ENCODE measurements at places on chromosomes 5 and 9.

DNA sequence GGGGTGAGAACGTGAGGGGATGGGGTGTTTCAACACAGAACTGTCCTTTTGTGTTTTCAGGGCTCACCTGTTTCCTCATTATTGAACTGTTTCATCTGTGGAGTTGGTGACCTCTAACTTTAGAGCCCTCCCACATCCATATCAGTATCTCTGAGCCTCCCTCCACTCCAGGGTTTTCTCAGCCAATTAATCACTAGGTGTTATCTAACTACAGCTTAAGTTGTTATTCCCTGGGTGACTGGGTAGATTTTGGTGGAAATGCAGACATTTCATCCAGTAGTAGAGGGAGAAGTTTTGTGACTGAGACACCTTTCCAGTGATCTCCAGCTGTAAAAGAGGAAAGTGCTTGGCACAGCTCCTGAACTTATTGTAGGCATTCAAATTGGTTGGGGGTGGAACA is 23.7 kb downstream of the PPP3R2 start:
- H3K4me3 ChIP-seq, result no peak overlapping the region
- no peak overlapping the region for H3K27ac ChIP-seq
- peaks cover 29% of the 10 kb centered on the region for H3K4me1 ChIP-seq
- no peaks in the 10 kb centered on the region for H3K36me3 ChIP-seq
- no peaks in the 10 kb centered on the region for H3K27me3 ChIP-seq

GRCh38 chr5:169615561-169615960 is 21.5 kb upstream of the DOCK2 start:
- no peaks in the 10 kb centered on the region for H3K4me1 ChIP-seq
- H3K27me3 ChIP-seq, result no peaks in the 10 kb centered on the region
- DNase-seq, result no peak
- H3K27ac ChIP-seq, result no peak overlapping the region
- no peaks in the 10 kb centered on the region for H3K36me3 ChIP-seq

DNA sequence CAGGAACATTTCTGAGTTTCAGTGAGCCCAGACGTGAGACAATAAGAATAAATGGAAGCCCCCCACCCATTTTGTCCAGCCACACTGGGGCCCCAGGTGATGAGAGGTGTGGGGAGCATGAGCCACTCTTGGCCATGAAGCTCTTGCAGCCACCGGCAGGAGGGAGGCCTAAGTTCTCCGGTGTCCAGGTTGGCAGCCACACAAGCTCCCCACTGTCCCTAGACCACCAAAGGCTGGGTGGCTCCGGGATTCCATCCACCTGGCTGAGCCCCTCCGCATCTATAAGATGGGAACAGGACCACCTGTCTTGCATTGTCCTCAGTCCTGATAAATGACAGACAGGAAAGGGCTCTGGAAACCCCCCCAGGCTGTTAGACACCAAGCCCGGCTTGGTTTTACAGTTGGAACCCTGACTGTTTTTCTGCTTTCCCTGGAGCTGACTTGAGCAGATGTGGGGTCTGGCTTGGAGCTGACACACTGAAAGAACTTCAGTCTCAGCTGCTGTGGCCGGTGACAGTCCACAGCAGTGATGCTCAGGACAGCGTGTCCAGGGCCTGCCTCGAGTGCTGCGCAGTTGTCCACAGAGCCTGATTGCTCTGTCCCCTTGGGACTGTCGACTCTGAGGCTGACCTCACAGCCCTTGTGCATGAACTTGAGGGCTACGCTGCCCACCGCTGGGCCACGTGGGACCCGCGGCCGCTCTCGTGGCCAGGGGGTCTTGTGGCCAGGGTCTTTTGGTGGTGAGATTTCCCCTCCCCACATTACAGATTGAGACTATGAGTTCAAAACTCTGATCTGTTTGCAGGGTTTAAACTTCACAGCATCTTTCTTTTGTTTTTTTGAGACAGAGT is 74.8 kb downstream of the PSMB7 start:
- no peak overlapping the region for H3K27ac ChIP-seq

- no peaks in the 10 kb centered on the region for H3K4me1 ChIP-seq
- no peaks in the 10 kb centered on the region for H3K27me3 ChIP-seq
- H3K4me3 ChIP-seq, result no peak overlapping the region
- H3K36me3 ChIP-seq, result no peaks in the 10 kb centered on the region
- no peak for DNase-seq
- no peak overlapping the region for H3K27ac ChIP-seq
These were observed 100.8 kb downstream of the FBXL17 start for GRCh38 chr5:108280960-108281569.

- no peak for DNase-seq
- no peaks in the 10 kb centered on the region for H3K36me3 ChIP-seq
- no peaks in the 10 kb centered on the region for H3K4me1 ChIP-seq
- H3K27me3 ChIP-seq, result no peaks in the 10 kb centered on the region
These were observed 68.6 kb upstream of the CKMT2 start for GRCh38 chr5:81164476-81164875.

GRCh38 chr5:41831155-41831554 is 39.1 kb downstream of the OXCT1 start:
- H3K27ac ChIP-seq, result no peak overlapping the region
- H3K36me3 ChIP-seq, result peaks cover 25% of the 10 kb centered on the region
- H3K4me3 ChIP-seq, result no peak overlapping the region
- DNase-seq, result no peak
- no peaks in the 10 kb centered on the region for H3K4me1 ChIP-seq

GRCh38 chr9:794386-794785 is 47.1 kb upstream of the DMRT1 start:
- no peaks in the 10 kb centered on the region for H3K4me1 ChIP-seq
- H3K36me3 ChIP-seq, result no peaks in the 10 kb centered on the region
- no peak overlapping the region for H3K4me3 ChIP-seq
- H3K27me3 ChIP-seq, result no peaks in the 10 kb centered on the region

GRCh38 chr5:15383021-15383420 is 117.0 kb upstream of the FBXL7 start:
- DNase-seq, result no peak
- H3K27ac ChIP-seq, result no peak overlapping the region
- no peaks in the 10 kb centered on the region for H3K4me1 ChIP-seq
- no peaks in the 10 kb centered on the region for H3K27me3 ChIP-seq
- no peak overlapping the region for H3K4me3 ChIP-seq

DNA sequence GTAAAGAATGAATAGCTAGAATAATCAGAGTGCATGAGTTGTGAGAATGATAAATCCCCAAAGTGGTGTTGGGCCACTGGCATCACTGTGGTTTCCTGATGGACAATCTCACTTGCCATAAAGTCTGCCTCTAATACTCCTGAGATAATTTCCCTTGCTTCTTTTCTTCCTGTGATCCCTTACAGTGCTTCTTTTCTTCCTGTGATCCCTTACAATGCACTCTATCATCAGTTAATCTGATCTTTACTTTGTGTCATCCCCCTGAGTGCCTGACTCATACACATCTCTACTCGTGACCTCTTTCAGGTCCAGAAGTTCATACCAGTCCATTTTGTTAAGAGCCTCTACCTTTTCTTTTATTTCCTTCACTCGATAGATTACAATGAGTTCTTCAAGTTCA is 418.3 kb downstream of the HCN1 start:
- DNase-seq, result no peak
- no peaks in the 10 kb centered on the region for H3K27me3 ChIP-seq
- no peaks in the 10 kb centered on the region for H3K4me1 ChIP-seq
- no peak overlapping the region for H3K27ac ChIP-seq
- no peaks in the 10 kb centered on the region for H3K36me3 ChIP-seq
- H3K4me3 ChIP-seq, result no peak overlapping the region

GRCh38 chr5:5588887-5589826 is 166.7 kb downstream of the ICE1 start:
- H3K36me3 ChIP-seq, result no peaks in the 10 kb centered on the region
- no peaks in the 10 kb centered on the region for H3K4me1 ChIP-seq
- DNase-seq, result no peak
- H3K27ac ChIP-seq, result no peak overlapping the region
- H3K4me3 ChIP-seq, result no peak overlapping the region

- H3K4me3 ChIP-seq, result no peak overlapping the region
- H3K27ac ChIP-seq, result no peak overlapping the region
- no peaks in the 10 kb centered on the region for H3K36me3 ChIP-seq
- no peaks in the 10 kb centered on the region for H3K4me1 ChIP-seq
- DNase-seq, result no peak
- peaks cover 4% of the 10 kb centered on the region for H3K27me3 ChIP-seq
These were observed 33.4 kb downstream of the MAP1B start for GRCh38 chr5:72140711-72141110.

GRCh38 chr9:37284636-37285035 is 137.9 kb upstream of the GRHPR start:
- no peaks in the 10 kb centered on the region for H3K27me3 ChIP-seq
- no peak overlapping the region for H3K27ac ChIP-seq
- no peaks in the 10 kb centered on the region for H3K4me1 ChIP-seq

GRCh38 chr5:67942421-67942820 is 273.1 kb upstream of the PIK3R1 start:
- H3K4me3 ChIP-seq, result no peak overlapping the region
- no peaks in the 10 kb centered on the region for H3K4me1 ChIP-seq
- H3K36me3 ChIP-seq, result no peaks in the 10 kb centered on the region
- no peak for DNase-seq
- H3K27ac ChIP-seq, result no peak overlapping the region

DNA sequence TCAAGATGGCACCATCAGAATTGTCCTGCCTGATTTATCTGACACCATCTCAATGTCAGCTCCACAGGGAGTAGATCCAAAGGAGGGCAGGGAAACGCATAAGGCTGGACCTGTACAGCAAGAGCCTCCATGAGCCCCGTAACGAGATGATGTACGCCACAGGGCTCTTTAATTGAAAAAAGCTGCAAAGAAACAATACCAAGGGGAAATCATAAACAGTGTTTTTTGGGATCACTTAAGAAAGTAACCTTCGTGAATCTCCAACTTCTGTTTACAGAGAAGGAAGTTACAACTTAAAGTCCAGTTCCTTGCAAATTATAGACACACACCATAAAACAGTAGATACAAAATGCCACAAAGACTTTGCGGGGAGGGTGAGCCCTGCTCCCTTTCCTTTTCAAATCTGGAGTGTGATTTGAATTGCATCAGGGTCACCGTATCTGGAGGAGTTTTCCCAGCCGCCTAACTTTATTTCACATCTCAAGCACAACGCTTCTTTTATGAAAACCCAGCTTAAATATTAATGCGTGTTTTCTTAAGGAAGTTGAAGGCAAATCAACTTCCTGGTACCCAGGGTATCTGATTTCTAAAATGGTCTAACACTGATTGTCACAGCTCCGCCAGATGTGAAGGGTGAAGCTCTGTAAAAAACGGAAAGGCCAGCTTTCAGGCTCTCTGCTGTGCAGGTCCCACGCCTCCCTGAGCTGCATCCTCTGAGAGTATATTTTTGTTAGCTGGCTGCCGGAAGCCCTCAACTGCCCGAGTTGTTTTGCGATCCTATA is 88.9 kb downstream of the EBF1 start:
- DNase-seq, result no peak
- no peak overlapping the region for H3K4me3 ChIP-seq
- no peak overlapping the region for H3K27ac ChIP-seq
- no peaks in the 10 kb centered on the region for H3K4me1 ChIP-seq

GRCh38 chr5:33223563-33224284 is 217.0 kb upstream of the TARS1 start:
- H3K27me3 ChIP-seq, result no peaks in the 10 kb centered on the region
- DNase-seq, result no peak
- no peak overlapping the region for H3K4me3 ChIP-seq

- H3K4me3 ChIP-seq, result no peak overlapping the region
- DNase-seq, result no peak
- H3K27me3 ChIP-seq, result no peaks in the 10 kb centered on the region
- H3K36me3 ChIP-seq, result no peaks in the 10 kb centered on the region
These were observed 147.5 kb downstream of the CSNK1G3 start for GRCh38 chr5:123659495-123659894.

DNA sequence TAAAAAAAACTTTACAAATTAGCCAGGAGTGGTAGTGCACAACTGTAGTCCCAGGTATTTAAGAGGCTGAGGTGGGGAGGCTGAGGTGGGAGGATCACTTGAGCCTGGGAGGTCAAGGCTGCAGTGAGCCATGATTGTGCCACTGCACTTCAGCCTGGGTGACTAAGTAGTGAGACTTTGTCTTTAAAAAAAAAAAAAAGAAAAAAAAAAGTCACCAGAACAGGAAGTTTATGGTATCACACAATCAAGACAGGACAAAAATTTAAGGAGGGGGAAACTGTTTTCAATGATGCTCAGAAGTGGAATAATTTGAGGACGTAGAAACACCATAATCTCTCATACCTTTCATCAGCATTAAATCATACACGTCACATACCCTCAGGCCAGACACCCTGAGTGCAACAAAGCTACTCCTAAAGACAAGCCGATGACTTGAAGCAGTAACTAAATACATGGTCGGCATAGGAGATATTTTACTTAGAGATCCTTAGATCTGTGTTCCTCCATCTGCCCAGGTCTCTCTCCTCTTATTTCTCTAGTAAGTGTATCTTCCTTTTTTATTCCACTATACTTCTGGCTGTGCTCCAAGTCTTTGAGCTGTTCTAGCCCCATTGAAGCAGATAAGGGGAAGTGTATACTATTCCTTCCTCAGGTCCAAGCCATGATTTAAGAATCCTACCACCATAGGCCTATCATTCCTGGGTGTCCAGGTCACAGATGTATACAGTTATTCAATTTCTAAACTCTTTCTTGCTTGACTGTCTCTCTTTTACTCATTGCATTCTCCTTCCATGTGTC is 91.3 kb upstream of the APC start:
- no peak overlapping the region for H3K4me3 ChIP-seq
- no peaks in the 10 kb centered on the region for H3K27me3 ChIP-seq
- H3K27ac ChIP-seq, result no peak overlapping the region
- DNase-seq, result no peak

DNA sequence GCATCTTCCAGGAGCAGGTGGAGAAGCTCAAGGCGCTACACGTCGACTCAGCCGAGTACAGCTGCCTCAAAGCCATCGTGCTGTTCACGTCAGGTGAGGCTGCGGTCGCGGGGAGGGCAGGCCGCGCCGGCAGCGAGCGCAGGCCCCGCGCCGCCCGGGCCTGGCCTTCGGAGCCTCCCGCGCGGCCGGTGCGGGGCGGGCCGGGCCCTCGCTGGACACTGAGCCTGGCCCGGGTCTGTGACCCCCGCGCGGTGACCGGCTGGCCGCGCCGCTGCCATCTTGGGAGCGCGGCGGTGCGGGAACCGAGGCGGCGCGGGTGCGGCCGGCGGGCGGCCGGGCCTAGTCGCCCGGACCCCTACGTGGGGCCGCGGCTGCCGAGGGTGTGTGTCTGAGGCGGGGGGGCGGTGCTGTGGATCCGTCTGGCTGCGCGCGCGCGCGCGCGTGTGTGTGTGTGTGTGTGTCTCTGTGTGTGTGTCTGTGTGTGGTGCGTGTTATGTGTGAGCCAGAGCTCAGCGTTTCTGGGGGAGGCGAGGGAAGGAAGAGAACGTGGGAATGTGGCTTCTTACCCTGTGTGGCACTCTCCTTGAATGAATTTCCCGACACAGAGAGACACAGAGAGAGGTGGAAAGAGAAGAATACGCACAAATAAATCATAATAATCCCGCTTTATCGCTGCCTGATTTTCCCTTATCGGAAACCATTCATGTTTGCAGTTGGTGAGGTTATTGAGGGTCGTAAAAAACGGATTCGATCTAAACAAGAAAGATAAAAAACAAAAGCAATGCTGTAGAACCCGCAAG is 5.5 kb downstream of the NR2F1 start:
- peaks cover 55% of the 10 kb centered on the region for H3K27me3 ChIP-seq
- H3K27ac ChIP-seq, result no peak overlapping the region
- no peak for DNase-seq
- H3K4me1 ChIP-seq, result peaks cover 12% of the 10 kb centered on the region
